ENCODE measurements at places on chromosomes 7 and 10. TPM values are rescaled to one million over a fixed set of nuclear protein-coding genes. Genes with fewer than 3 reads are reported as not detected.

The GSTO2 gene
- total RNA-seq: 1.7 TPM

The PIP gene
- not detected for total RNA-seq

The ANKRD1 gene
- total RNA-seq: not detected

The CFAP70 gene
- 0.49 TPM for total RNA-seq

The KLLN gene
- 0.49 TPM for total RNA-seq

The TMEM72 gene
- total RNA-seq: not detected

The RBP3 gene
- total RNA-seq: not detected

The NPY4R2 gene
- under 0.01 TPM for total RNA-seq

The UPK3B gene
- total RNA-seq: 0.98 TPM

The DKK1 gene
- 3.0 TPM for total RNA-seq

The ELAPOR2 gene
- total RNA-seq: 22.4 TPM
